Activated T-helper 2 cell treated with anti-CD3 and anti-CD28 coated beads, Interferon-gamma antibody, Interleukin-2, Interleukin-4, amounts not matched to agents 10 μg/mL and 5 μg/mL and 100 μg/mL, durations not matched to agents 14 hours and 24 hours and 36 hours (primary cell): ENCODE measurements at places on chromosomes 3 and 15.
A peak's percentile ranks its signal among the peaks of the same experiment; 100 is the strongest.

- DNase-seq, result no peak
Measured at GRCh38 chr15:90681480-90681879, 35.7 kb upstream of the BLM start.

DNA sequence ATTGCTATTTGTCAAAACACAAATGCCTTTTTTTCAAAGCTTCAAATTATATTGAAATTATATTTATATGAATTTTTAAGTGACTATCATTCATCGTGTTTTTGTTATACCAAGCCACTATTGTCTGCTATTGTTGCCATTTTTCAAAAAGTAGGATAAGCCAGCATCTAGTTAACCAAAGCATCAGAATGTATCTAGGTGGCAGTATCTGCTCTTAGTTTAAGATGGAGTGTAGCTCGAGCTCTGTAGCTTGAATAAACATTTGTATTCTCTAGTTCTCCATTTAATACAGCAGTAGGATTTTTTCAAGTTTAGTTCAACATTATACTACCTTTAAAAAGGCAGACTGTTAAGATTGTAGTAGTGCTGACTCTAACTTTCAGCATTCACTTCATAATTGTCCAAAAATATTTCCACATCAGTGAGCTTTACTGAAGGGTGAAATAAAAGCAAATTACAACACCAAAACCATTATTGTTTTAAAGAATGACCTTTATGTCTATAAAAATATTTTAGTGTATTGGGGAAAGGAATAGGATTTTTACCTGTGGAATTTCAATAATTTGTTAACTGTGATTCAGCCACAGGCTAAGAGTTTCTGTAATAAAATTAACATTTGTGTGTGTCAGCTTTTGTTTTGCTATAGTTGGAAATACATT is 19.6 kb upstream of the C15orf61 start:
- no peak for DNase-seq

DNA sequence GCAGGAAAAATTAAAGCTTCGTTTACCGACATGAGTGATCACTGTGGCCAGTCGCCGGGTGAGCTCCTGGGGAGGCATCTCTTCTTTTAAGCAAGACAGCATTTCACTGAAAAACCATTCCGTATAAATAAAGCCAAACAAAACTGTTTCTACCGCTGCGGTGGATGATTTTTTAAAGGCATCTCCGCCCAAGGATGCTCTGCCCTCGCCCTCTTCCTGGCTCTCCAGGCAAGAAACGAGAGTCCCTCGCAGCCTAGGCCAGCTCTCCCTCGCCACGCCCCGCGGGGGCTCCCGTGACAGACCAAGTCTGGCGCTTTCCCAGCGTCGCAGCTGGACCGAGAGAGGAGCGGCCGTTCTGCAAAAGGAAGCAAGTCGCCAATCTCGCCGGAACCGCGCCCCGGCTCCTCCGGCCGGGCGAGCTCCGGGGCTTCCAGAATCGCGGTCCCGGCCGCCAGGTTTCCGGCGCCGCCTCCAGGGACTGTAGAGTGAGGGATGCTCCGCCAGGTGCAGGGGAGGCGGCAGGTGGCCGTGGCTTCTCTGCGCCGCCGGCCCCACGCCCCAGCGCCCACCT is 458 bp downstream of the MCF2L2 start:
- peak; percentile 24 for DNase-seq

DNA sequence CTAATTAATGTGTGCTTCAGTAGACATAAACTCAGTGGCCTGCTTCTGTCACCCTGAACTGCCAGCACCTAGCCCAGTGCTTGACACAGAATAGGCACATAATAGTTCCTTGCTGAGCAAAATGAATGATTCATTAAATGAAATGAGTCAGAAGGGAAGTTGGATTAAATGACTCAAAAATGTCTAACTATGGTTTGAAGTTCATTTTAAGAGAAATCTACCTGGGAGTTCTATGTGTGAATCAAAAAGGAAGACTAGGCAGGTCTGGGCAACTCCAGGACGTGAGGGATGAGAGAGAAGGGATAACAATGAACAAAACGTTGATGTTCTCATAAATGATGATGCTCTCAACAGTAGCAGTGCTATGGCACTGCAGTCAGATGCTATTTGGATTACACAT is 175.0 kb downstream of the CFAP20DC start:
- no peak for DNase-seq

DNA sequence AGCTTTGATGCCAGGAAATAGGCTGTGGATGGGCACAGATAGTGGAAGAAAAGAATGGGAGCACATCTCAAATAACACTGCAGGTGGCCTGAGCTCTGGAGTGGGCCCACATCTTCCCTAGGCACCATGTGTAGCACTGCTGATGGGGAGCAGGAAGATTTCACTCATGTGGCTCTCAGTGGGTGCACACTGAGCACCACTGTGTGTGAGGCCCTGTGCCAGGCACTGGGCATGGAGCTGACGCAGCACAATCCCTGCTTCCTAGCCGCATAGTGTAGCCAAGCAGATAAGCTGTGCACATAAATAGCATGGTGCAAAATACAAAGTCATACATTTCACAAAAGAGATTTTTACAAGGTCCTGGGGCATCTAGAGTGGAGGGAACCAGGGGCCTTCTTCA is 101.6 kb downstream of the MOBP start:
- no peak for DNase-seq

DNA sequence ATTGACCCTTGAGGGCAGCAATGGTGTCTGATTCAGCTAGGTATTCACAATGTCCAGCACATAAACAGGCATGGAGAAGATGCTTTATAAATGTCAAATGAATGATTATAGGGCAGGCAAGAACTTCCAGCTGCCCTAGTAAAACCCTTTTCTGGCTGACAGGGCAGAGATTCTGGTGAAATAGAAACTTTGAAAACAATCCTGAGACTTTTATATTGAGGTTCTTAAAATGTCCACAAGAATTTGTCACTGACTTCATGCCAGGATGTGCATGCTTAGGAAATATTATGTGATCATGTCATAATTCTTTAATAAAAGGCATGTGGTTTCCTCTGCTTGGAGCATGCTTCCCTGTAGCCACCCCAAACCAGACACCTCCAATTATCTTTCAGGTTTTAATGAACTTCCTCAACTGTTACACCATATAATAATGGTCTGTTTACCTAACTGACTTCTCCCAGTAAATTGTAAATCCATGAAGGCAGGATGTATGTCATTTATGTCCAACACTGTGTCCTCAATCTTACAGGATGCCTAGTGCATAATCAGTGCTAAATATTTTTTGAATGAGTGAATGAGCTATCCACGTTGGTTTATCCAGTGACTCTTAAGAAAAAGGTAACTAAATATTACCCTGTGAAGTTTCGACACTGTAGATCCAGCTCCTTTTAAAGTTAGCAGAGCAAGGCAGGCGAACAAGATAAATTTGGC is 43.4 kb upstream of the CLRN1 start:
- no peak for DNase-seq

DNA sequence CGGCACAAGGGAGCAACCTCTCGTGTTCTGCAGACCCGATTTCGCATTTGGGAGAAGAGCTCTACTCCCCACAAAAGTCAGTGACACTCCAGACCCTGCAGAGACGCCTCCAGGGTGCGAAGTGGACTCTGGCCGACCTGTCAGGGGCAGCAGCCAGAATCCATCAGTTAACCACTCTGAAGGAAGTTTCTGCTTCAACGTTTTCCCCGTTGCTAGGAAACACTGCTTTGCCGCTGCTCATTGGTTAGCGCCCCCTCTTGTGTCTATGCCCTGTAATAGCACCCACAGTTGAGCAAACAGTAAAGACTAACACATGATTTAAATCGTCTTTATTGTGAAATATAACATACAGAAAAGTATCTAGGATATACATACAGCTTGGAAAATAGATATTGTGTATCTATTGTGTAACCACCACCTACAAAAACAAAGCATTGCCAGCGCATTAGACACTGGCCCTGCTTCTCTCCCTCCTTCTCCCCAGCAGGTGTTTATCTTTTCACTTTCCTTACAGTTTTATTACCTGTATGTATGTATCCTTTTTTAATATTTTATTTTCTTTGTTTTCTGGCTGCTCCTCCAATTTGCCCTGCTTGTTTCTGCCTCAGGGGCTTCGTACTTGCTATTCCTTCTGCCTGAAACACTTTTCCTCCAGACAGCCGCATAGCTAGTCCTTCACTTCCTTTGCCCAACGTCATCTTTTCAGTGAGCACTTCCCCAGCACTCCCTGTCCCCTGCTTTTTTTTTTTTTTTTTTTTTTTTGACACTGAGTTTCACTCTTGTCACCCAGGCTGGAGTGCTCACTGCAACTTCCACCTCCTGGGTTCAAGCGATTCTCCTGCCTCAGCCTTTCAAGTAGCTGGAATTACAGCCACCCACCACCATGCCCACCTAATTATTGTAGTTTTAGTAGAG is 38.8 kb downstream of the TMEM40 start:
- DNase-seq, result peak; percentile 62

GRCh38 chr3:46536758-46537157 is 29.3 kb downstream of the LRRC2 start:
- no peak for DNase-seq

DNA sequence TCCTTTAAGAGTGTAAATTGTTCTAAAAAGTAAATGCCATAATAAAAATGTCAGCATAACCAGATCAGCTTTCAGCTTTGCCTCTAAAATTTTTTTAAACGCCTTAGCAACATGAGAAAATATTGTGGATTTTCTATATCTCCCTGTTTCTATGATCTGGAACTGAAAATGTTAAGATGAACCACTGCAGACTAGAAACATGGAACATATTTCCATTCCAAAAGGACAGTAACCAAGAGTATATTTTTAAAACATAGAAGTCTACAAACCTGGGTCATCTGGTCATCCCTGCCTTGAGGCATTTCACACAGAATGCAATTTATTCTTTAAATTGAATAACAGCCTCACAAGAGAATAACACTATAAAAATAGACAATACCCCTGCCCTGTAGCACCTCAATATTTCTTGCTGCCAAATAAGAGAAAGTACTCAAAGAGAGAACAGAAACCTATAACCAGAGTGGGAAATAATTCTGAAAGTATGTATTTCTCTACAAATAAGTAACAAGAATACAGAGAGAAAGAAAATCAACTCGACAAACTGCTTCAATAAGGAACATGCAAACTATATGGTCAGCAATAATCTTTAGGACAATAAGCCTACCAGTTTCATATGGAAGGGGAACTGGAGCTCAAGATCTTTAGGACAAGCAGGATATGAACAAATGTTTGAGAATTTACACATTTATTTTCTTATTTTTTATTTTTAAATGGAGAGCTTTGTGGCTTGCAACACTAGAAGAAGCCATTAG is 949.0 kb downstream of the EPHA3 start:
- no peak for DNase-seq

DNA sequence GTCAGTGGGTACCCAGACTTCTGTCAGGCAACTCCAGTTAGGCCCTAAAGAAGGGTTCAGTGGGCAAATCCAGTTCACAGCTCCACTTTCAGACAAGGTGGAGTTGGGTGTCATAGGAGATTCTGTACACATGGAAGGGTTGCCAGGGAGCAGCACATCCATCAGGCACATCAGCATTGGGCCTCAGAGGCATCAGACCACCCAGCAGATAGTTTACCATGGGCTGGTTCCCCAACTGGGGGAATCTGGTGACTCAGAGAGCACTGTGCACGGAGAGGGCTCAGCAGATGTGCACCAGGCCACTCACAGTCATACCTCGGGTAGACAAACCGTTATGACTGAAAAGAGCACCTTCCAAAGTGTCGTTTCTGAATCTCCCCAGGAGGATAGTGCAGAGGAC is 27.2 kb downstream of the SYNM start:
- DNase-seq, result no peak

DNA sequence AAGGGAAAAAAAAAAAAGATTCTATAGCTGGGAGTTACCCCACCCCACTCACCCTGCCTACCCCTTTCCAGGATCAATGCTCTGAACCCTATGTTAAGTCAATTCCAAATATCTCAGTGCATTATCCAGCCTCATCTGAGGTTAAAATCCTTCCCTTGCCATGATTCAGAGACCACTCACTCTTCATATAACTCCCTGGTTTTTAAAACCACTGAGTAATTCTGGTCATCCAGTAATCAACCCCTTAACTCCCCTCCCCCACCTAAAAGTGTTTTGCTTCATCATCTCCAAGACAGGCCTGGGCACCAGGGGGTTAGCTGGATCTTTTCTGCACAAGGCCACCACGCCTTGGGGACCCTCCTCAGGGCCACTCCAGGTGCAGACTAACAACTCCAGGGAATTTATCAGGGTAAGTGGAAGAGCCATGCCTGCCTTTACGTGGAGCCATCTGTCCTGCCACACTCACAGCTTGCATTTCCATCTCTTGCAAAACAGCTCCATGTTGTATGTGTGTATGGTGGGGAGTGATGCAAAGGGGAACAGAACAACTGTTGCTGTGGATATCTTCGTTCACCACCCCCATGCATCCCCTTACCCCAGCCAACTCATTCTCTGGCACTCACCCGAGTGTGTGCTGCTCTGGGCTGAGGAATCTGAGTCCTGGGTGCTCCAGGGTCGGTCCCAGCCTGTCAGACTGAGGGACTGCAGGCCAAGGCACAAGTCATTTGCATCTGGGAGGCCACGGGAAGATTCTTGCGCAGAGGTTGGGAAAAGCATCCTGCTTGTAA is 30.7 kb upstream of the RPS17 start:
- no peak for DNase-seq

GRCh38 chr3:127784865-127785710 is 37.2 kb downstream of the MGLL start:
- DNase-seq, result no peak

DNA sequence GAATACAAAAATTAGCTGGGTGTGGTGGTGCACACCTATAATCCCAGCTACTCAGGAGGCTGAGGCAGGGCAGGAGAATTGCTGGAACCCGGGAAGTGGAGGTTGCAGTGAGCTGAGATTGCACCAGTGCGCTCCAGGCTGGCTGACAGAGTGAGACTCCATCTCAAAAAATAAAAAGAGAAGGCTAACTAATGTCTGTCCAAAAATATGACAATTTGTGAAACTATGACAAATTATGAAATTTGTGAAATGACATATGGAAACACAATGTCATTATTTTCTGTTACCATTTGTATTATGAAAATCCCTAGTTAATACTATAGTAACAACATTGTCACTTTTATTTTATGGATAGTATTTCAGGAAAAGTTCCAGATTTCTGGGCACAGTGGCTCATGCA is 1306.3 kb upstream of the EPHA6 start:
- DNase-seq, result no peak

DNA sequence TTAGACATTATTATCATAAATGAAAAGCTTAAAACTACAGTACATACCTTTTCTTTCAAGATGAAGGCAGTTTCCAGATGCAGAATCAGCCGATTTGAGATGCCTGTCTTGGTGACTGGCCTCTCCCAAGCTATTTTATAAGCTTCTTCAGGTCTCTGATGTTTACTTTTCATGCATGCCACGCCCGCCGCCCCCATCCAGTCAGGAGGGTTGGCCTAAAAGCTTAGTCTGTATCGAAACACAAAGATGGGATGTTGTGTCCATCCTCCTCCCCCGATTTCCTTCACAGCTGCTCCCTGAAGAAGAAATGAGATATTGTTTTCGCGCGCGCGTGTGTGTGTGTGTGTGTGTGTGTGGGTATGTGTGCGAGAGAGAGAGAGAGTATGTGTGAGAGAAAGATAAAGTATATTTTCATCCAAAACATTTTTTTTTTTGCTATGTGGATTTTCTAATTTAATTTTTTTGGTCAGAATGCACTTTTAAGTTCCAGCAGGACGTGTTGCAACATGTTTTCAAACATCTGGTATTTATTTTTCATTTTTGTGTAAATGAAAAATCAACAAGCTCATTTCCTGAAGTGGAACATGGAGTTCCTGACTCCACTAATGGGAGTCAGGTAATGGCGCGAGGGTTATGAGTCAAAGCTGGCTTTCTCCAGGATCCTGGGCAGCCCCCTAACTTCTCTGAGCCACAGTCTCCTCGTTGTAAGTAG is at the start of gene APOD:
APOD (minus strand) TSS at position 110 of the 712 bp plus-strand sequence. CDS start 4,479 bp downstream, outside the sequence.
- no peak for DNase-seq

- peak; percentile 34 for DNase-seq
Measured at GRCh38 chr3:189355481-189356201, 183.9 kb downstream of the TPRG1 start.
